ENCODE measurements at places on chromosomes 2 and 18.

GRCh38 chr2:145007093-145007959 lies 487.4 kb upstream of the ZEB2 start:
- DNase-seq: no peak

DNA sequence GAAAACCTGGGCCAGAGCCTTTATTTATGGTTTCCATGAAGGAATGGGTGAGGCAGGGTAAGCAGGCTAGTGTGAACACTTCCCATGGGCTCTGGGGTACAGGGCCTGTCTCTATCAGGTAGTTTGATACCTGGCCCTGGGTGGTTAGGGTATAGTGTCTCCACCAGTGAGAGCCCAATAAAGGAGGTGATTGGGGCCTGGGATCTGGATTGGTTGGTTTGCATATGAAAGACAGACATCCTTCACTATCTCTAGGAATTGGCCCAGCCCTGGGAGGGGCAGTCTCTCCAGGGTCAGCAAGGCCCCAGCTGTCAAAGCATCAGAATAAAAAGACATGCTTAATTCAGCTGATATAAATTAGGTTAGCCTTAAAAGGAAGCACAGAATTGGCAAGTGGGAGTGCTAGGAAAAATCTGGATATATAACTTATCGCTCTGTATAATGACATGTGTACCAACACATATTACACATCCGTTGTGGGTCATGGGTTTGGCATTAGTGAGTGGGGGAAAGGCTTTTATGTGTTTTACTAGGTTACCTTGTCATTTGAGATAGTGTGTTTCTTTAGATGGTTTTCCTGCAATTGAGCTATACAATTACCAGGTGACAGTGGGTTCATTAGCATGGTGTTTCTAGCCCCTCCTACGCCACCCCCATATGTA lies 18.5 kb upstream of the TMEM178A start:
- no peak for DNase-seq

GRCh38 chr2:233265899-233266431 lies 14.5 kb downstream of the ATG16L1 start:
- no peak for DNase-seq

DNA sequence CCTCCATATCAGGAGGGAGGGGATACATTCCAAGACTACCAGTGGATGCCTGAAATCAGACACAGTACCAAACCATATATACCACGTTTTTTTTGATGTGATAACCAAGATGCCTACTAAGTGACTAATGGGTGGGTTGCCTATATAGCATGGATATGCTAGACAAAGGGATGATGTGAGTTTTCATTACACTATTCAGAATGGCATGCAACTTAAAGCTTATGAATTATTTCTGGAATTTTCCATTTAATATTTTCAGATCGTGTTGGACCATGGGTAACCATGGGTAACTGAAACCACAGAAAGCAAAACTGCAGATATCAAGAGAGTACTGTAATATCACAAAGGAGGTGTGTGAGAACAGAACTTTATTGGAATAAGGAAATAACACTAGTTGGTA lies 39.6 kb upstream of the CRACDL start:
- no peak for DNase-seq

DNA sequence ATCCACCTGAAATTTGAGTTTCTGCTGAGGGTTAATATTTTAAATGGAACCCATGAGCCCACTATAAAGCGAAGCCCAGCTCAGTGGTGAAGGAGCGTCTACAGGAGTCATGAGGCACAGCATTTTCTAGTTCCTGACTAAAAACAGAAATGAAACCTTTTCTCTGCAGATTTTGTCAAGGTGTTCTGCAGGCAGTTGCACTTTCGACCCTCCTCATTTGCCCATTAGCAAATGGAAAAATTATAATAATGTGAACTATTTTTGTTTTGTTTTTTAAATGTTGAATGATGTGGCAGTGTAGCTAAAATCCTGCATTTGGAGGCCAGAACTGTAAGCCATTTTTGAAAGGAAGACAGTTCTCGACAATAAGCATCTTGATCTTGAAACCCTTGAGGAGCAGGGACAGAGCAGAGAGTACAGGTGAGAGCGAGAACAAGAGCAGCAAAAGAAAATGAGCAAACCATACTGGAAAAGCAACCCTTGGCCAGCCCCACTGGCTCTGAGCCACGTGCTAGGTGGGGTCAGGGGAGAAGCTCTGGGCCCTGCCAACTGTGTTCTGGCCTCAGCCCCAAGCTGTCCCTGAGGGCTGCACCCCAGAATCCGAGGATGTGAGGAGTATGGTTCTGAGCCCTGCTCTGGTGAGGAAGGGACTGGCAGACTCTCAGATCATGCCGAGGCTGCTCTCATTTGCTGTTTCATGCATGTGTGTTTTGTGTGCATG lies 26.4 kb upstream of the COPS8 start:
- DNase-seq: no peak

- DNase-seq: no peak
Observed at GRCh38 chr2:37268111-37268510, 36.7 kb downstream of the NDUFAF7 start.

GRCh38 chr18:13290856-13291271 lies 72.3 kb downstream of the LDLRAD4 start:
- DNase-seq: no peak

DNA sequence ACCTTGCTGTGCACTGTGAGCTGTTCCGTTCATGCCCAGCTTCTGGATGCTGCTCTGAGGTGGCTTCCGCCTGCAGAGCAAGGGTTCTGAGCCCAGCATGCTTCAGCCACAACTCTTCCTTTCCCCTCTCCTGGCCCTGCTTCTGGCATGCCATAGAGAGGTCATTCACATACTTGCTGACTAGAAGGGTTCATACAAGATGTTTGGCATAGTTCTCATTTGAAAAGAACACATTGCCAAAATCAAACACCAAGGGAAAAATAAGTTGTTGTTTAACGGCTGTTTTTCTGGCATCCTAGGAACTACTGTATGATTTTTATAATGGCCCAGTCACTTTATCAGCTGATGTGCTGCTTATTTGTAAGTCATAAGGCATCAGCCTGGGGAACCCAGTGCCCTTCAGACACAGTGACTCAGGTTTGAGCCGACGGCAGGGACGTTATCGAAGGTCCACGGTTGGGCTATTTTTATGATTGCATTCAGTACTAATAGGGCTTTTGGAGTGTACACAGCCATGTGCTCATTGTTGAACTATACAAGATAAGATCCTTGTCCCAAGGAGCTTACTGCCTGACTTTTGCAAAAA lies 53.9 kb upstream of the CTAGE1 start:
- no peak for DNase-seq

GRCh38 chr2:9596621-9597311 lies 34.0 kb downstream of the YWHAQ start:
- DNase-seq: no peak

- DNase-seq: no peak
Observed at GRCh38 chr2:148646231-148646559, 1.6 kb downstream of the EPC2 start.

GRCh38 chr2:105262651-105263091 lies 21.1 kb downstream of the GPR45 start:
- DNase-seq: peak; percentile 54

DNA sequence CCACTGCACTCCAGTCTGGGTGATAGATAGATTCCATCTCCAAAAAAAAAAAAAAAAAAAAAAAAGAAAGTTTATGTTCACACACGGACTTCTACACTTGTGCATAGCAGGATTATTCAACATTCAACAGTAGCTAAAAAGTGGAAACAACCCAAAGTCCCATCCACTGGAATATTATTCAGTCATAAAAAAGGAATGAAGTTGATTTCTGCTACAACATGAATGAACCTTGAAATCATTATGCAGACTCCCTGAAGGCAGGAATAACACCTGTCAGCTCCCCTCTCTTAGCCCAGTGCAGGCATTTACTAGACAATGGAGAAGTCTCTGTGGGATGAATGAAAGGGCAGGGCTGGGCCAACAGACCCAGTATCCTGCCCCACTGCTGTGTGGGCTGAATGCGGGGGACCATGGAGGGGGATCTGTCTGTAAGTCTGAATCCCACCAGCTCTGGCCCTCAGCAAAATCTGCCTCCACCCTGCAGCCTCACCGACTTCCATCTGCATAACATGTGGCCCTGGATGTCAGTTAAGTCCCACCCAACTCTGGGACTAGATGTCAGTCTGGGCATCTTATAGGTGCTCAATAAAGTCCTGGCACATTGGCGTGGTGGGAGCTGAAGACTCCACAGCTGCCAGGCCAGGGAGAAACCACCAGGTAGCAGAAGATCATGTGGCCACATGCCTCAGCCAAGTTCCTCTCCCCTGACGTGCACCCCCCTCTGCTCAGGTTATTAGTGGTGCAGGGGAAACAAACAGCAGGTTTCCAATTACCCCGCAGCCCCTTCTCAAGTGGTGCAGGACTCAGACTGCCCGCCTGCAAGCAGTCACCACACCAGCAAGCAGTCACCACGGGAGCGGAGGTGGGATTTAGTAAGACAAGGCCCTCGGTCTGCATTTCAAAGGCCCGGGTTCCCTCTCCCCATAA lies 8.9 kb downstream of the ZFP36L2 start:
- no peak for DNase-seq

DNA sequence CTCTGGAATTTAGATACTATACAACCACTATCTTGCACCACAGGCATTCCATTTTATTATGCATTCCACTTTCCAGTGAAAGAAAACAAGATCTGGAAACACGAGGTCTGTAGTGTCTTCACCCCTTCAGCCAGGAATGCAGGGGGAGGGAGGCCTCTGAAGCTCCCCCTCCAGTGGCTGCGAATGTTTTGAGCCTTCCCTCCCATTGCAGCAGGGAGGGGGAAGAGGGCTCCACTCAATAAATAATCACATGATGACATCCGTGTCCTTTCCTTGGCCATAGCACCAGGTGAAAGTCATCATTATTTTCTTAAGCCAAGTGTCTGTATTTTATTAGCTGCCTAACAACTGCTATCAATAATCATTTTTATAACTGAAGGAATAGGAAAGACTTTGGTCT lies 38.6 kb downstream of the ALPK2 start:
- DNase-seq: no peak

DNA sequence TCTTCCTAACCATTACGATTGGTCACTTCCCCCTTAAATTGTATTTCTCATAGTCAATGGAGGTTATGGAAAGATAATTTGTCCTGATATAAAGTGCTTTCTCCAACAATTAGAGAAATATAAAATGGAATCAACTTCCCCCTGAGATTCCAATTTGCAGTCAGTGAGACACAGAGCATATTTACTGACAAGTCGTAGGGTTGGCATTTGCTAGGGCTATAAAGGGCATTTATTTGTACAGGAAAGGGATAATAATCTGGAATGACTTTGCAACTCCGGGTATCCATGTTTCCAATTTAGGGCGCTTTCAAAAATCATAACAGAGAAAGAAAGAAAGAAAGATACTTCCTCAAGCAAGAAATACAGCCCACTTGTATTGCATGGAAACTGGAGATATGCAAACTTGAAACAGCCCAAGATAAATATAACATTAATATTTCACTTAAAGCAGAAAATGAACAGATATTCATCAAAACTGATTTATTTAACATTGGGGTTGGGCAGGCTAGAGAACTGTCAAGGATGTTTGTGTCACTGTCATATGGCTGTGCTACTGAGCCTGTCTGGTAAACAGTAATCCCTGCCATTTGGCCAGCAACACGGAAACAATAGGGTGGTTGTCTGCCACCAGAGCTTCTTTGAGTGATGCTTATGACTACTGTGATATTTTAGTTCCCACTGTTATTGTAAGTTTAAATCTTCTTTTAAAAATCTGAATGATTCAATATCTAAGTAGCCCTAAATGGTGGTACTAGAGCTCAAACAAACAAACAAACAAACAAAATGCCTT lies 621.8 kb downstream of the LRP1B start:
- DNase-seq: no peak

DNA sequence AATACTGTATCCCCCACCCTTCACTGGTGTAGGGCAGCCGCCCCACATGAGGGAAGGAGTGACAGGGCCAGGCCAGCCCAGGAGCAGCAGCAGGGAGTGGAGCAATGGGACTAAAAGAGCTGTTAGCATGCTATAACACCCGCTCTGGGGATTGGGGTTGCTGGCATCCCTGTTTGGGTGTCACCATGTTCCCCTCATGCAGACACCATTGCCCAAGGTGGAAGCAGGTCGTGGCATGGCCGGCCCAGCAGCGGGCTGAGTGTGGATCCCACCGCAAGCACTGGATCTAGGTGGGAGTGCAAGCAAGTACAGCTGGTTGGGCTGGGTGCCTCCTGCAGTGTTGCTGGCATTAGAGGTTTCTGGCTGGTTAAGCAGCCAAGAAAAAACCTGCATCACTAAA lies 3.3 kb upstream of the SULT6B1 start:
- DNase-seq: no peak

- no peak for DNase-seq
Observed at GRCh38 chr2:220394433-220394832, 767.0 kb downstream of the SLC4A3 start.

DNA sequence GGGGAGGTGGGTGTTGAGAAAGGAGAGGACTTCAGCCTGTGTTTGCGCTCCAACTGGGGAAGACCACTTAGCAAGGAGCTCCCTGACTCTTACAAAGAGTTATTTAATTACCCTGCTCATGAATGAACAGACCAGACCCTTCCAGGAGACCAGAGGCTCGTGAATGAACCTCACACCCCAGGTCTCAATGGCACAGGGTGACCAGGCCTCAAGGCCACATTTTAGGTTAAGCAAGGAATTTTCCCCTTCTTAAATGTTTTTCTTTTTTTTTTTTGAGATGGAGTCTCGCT lies 25.3 kb downstream of the SMAD7 start:
- no peak for DNase-seq

DNA sequence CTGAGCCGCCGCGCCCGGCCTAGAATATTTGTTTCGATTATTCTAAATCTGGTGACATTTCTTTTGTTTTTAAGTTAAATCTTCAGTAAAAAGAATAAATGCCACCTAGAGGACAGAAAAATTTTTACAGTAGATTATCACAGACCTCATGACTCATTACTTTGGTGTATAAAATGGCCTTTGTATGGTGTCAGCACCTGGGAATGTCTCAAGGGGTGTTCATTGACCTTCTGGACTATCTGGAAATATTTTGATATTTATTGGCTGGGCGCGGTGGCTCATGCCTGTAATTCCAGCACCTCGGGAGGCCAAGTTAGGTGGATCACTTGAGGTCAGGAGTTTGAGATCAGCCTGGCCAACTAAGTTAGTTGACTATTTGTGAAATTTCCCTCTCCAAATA lies 30.3 kb upstream of the SLC30A6 start:
- DNase-seq: no peak

- no peak for DNase-seq
Observed at GRCh38 chr2:38583994-38584393, 18.7 kb downstream of the HNRNPLL start.

- no peak for DNase-seq
Observed at GRCh38 chr2:134185639-134186038, 68.2 kb upstream of the MGAT5 start.

GRCh38 chr2:104430359-104430740 lies 423.6 kb upstream of the POU3F3 start:
- no peak for DNase-seq

All from left lung (tissue), 14 donors.